ENCODE measurements at places on chromosomes 3 and 15.

DNA sequence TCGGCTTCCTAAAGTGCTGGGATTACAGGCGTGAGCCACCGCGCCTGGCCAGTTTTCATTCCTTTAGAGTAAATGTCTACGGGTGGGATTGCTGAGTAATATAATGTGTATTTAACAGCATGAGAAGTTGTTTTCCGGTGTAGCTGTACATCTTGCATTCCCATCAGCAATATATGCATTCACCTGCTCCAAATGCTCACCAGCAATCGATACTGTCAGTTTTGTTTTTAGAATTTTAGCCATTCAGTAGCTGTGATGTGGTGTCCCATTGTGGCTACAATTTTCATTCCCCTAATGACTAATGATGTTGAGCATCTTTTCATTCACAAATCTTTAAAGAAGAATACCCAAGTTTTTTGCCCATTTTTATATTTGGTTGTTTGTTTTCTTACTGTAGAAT is 134.8 kb upstream of the RGMA start:
- no peak for DNase-seq

GRCh38 chr15:76196269-76197231 is 114.7 kb downstream of the ETFA start:
- peak; percentile 84 for DNase-seq

DNA sequence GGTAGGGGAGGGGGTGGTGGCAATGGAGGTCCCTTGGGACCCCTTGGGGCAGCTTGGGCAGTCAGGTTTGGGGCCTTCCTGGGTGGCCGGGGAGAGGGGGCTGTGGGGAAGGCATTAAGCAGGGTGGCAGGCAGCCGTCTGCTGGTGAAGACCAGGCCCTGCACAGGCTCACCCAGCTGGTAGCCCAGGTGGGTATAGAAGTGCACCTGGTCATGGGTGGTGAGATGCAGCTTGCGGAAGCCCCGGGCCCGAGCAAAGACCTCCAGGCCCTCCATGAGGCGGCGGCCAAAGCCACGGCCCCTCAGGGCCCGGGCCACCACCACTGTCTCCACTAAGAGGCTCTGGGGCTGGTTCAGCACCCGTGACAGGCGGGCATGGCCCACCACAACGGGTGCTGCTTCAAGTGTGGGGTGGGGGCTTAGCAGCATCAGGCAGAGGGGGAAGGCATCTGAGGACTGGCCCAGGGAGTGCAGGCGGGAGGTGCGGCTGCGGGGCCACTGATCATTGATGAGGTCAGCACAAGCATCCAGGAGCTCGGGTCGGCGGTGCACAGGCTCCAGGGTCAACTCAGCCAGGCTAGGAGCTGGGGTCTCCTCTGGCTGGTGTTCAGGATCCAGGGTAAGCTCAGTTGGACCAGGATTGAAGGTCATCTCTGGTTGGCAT is 2.4 kb downstream of the HYAL3 start:
- peak; percentile 0 for DNase-seq

GRCh38 chr3:33030802-33031201 is 66.1 kb downstream of the GLB1 start:
- no peak for DNase-seq

GRCh38 chr3:38133557-38134405 is 3.1 kb downstream of the ACAA1 start:
- no peak for DNase-seq

DNA sequence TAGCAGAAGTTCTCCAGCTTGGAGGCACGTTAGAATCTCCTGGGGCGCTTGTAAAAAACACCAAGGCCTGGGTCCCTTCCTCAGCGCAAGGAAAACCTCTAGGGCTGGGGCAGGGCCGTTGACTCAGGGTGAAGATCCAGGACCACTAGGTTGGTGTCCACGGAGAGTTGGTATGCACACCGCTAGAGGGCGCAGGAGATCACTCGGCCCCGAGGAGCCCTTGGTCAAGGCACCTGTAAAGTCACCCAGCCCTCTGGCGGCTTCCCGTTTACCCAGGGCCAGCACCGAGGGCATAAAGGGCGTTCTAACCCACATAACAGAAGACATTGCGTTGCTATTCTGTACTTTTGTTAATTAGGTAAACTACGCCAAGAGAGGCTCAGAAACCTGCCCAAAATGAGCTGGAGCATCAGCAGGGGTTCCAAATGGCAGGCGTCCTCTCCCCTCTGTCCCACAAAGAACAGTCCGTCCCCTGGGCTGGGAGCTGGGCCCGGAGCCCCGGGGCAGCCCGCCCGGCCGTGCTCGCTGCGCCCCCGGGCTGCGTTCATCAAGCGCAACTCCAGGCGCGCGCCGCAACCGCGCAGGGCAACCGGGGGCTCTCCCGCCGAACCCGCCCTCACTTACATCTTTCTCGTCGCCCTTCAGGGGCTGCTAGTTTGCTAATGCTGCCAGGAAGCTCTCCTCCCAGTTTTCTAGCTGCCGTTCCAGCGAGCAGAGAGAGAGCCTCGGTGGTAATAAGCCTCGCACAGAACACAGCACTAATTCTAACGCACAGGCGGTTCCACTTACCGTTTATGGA is 332.1 kb downstream of the ARRDC4 start:
- DNase-seq, result peak; percentile 39

GRCh38 chr3:24405057-24405456 is 89.6 kb downstream of the THRB start:
- no peak for DNase-seq

DNA sequence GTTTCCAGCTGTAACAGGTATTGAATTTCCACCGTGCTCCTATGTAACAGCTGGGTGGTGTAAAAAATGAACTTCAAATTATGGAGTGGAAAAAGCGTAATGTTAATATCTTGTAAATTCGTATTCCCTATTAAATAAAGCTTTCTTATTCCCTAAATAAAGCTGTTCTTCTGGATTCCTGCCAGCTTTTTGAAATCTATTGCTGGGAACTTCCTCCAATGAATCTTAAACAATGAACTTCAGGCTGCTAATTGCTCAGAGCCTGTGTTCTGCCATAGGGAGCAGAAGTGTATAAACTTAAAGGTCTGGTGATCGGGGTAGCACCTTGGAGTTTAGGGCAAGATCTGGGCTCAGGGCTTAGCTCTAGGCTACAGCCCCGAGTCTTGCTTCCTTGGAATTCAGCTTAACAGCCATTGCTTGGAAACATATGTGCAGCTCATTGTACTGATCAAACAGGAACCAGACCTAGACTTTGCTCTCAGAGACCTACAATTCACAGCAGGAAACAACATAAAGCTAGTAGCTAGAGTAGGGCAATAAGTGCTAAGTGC is 1.4 kb downstream of the ARL14 start:
- DNase-seq, result no peak

DNA sequence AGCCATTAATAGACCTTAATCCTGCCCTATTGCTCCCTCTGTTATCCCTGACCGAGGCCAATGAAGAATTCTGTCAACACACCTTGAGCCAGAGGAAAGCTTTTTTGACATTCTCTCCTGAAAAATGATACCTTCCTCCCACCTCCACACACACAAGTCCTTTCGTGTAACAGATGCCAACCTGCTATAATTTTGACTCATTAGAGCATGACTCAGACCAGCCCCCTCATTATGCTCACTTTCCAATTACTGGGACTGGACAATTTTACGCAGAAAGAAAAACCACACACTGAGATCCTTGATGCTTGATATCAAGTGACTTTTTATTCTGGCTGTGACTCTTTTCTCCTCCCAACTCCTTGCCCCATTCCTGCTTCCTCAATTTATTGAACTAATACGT is 50.9 kb downstream of the LSAMP start:
- peak; percentile 34 for DNase-seq

DNA sequence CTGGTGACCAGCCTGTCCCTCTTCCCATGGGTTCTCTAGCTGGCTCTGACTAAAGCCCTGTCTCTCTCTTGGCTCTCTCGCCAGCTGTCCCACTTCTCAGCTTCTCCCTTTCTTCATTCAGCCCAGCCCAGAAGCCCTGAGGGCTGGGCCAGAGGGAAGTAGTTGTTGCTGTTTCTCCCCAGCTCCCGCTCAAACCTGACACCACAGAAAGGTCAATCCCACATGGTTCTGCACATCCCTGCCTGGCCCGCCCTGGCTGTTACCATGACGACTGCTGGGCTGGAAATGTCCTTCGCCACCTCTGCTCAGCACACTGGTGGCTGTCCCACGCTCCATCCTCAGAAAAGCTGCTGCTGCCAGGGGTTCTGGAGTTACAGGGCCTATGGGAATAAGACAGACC is 25.9 kb downstream of the CCDC32 start:
- no peak for DNase-seq

GRCh38 chr15:47265686-47266085 is 451.6 kb upstream of the SEMA6D start:
- no peak for DNase-seq

- no peak for DNase-seq
Observed at GRCh38 chr15:65777053-65777452, 15.0 kb downstream of the DENND4A start.

- no peak for DNase-seq
Observed at GRCh38 chr3:153928851-153929250, 192.3 kb upstream of the ARHGEF26 start.

GRCh38 chr3:86930181-86930580 is 60.8 kb downstream of the VGLL3 start:
- no peak for DNase-seq

GRCh38 chr3:99780749-99781148 is 36.9 kb upstream of the CMSS1 start:
- DNase-seq, result peak; percentile 74

DNA sequence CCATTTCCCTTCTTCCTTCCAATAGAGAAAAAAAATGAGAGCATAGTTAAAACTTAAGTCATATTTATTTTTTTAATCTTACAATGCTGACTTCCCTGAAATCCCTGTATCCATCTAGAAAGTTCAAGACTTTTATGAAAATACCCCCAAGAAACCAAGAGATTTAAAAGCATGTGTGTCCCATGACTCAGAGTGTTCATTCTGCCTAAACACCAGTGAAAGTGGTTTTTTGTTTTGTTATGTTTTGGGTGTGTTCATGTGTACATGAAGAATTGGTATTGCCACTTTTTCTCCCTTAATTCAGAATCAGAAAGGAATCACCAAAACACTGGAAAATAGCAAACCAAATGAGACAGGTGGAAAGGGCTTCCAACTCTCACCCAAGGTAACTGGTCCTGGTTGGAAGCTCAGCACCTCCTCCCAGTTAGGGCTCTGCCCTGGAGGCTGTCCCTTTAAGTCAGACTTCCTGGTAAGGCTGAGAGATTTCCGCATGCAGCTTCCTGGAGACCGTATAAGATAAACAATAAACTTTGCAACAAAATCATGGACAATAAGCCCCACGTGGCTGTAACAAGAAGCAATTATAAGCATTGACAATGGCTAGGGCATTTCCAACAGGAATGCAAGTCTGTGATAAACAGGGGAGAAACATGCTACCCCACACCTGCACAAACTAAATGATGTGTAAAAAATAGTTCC is 121.9 kb upstream of the ARHGEF3 start:
- no peak for DNase-seq

- no peak for DNase-seq
Observed at GRCh38 chr15:96323319-96324145, 7.0 kb upstream of the NR2F2 start.

DNA sequence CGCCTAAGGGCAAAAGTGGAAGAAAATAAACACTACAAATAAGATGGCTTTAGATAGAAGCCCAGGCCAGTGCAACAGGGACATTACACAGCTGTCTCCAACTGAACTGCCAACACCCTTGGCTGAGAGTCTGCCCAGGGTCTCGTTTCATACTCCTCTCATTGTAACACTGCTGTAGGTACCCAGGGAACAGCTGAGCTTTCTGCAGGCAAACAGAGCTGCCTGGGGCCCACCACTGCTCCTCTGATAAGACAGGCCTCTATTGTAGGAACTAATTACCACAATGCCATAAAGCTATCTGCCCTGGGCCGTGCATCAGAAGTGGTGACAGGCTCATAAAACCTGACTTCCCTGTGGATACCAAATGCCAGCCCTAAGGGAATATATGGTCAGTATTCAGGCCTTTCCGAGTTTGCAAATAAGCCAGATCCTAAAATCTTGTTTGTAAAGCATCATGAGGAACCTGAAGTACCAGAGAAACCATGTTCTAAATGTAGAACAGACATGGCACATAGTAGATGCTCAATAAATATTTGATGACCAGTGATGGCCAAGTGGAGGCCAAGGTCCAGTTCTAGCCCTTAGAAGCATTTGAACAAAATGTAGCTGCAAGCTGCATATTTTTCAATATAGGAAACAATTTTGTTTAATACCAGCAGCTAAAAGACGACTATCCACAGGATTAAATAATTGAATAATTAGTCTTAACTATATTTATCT is 84.3 kb upstream of the NEO1 start:
- no peak for DNase-seq

- DNase-seq, result no peak
Observed at GRCh38 chr3:138023754-138024153, 13.8 kb downstream of the CLDN18 start.

GRCh38 chr3:151877269-151877668 is 3.8 kb downstream of the SUCNR1 start:
- no peak for DNase-seq

GRCh38 chr15:45180201-45180600 is 7.6 kb downstream of the SHF start:
- peak; percentile 53 for DNase-seq

DNA sequence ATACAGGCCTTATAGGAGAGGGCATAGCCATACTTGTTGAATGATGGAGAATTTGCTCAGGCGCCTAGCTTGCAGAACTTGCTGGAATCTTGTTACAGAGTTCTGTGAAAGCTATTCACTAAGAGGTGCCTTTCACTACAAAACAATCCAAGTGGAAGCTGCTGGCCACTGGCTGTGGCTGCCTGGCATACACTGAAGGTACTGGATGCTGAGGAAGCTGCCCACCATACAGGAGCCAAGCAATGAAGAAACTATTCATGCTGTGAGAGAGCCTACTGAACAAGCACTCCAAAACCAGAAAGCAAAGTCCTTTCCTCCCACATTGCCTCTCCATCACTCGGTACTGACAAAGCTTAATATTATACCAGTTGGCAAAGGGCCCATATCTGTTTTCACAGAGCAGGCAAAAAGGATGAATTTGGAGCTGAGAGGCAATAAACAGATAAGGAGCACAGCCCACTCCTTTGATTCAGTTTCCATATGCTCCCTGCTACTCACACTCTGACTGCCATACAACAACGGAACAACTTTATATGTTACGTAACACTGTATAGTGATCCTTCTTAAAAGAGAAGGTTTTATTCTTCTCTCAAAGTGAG is 192.6 kb upstream of the ALCAM start:
- peak; percentile 8 for DNase-seq

GRCh38 chr15:70432924-70433495 is 330.3 kb downstream of the UACA start:
- no peak for DNase-seq

GRCh38 chr15:67065531-67066005 is at the start of gene SMAD3:
Gene SMAD3, plus strand, starts transcription at chr15:67065602. Its CDS starts 553 bp downstream, at chr15:67066155.
- peak; percentile 98 for DNase-seq

DNA sequence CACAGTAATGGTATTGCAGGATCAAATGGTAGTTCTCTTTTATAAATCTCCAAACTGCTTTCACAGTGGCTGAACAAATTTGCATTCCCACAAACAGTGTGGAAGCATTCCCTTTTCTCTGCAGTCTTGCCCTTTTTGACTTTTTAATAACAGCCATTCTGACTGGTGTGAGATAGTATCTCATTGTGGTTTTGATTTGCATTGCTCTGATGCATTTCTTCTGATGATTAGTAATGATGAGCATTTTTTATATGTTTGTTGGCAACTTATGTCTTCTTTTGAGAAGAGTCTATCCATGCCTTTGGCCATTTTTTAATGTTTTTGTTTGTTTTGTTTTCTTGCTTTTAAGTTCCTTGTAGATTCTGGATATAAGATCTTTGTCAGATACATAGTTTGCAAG is 316.1 kb upstream of the TMCO5A start:
- DNase-seq, result no peak

GRCh38 chr3:187888701-187889100 is 143.4 kb upstream of the BCL6 start:
- no peak for DNase-seq

- no peak for DNase-seq
Observed at GRCh38 chr15:68386587-68387288, 45.2 kb downstream of the ITGA11 start.
